ENCODE measurements at places on chromosomes 6 and 20.

DNA sequence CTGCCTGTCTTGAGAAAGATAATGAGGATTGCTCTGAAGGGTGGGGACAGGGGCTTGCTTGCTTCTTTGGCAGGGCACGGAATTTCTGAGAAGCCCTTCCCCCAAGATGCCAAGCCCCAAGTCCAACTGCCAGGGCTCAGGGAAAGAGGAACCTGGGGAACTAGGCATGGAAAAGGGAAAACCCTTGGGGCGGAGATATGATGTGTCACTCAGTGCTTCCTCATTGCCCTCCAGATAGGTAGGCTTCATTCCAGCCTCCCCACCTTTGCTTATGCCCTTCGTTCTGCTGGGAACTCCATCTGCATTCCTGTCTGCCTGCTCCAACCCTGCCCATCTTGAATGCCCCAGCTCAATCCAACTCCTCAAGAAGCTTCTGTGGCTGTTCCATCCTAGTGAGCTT is 61.2 kb downstream of the VEGFA start:
- DNase-seq: no peak

DNA sequence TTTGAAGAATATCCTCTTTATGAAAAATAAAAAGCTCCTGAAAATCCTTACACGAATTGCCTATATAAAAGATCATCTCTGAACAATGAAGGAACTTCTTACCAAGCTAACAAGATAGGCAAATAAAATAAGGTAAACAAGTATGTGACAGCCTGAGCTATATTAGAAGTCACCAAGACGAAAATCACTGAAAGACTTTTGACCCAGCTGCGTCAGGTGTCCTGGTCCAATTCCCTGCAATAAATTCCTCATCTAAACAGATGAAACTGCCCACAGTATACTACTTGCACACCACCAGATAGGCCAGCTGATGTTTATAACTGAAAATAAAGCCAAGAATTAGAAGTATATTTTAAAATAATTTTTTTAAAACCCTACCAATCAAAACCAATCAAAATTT is 67.4 kb upstream of the RUNX2 start:
- no peak for DNase-seq

DNA sequence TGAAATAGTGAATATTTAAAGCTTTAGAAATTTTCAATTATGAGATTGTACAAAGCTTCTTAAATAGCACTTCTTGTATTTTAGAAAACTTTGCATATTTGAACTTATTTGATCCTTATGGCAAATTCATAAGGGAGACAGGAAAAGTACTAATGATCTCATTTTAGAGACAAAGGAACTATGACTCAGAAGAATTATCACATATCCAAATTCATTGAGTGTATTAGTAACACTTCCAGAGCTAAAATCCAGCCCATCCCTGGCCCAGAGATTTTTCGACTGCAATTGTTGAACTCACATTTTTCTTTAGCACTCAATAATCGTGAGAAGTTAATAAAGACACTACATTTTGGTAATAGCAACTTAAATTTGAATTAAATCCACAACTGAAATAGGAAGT is 704.3 kb downstream of the EPM2A start:
- no peak for DNase-seq

GRCh38 chr6:29479560-29479959 is 8.2 kb downstream of the MAS1L start:
- DNase-seq: no peak
